ENCODE measurements at places on chromosomes 1 and 21.

DNA sequence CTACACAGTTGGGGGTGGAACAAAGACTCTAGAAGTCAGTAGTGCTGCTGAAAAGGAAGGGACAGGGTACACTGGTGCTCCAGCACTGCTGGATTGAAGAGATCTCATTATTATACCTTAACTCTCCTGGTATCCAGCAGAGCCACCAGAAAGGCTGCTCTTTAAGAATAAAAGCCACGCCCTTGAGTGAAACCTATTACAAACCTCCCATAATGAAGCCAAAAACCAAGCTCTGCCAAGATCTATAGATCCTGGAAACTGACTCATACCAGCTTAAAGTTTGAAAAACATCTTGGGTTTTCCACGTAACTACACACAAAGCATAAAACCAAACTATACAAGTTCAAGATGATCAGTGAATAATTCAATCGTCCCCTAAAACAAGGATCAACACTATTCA lies 38.0 kb downstream of the ADSS2 start:
- H3K27me3 ChIP-seq: no peaks in the 10 kb centered on the region
- H3K4me3 ChIP-seq: no peak overlapping the region
- no peak for DNase-seq
- no peak overlapping the region for H3K27ac ChIP-seq

DNA sequence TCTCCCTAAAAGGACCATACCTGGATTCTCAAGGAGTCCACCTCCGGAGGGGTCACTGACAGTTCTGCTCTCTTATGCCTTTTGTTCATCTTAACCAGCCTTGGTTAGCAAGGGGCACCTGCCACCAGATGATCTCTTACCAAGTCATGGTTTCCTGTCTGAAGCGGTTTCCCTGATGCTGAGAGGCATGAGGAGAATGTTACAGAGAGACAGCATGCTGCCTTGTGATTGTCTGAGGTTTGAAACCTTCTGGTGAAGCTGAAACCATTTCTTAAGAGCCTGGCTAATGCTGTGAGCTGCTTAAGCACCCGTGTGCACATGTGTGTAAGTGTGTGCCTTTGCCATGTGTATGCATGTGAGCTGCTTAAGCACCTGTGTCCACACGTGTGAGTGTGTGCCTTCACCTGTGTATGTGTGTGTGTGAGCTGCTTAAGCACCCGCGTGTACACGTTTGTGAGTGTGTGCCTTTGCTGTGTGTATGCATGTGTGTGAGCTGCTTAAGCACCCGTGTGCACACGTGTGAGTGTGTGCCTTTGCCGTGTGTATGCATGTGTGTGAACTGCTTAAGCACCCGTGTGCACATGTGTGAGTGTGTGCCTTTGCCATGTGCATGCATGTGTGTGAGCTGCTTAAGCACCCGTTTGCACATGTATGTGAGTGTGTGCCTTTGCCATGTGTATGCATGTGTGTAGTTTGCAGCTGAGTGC lies 136.4 kb upstream of the COL6A1 start:
- H3K4me1 ChIP-seq: peaks cover 5% of the 10 kb centered on the region
- peaks cover 4% of the 10 kb centered on the region for H3K36me3 ChIP-seq
- no peak for DNase-seq

DNA sequence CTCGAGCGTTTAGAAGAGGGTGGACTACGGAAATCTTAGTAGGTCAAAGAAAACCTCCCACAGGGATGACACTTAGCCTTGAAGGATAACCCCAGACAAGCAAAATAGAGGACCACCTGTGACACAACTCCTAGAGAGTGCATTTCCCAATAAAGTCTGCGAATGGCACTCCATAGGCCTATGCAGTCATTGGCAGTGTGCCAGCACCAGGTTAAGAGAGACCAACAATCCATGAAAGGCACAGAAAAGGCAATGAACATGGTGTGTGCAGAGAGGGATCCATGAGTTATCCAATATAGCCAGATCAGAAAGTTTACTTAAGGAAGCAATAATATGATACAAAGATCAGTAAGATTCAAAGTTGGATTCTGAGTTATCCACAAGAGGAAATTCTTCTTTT lies 45.2 kb upstream of the FMO2 start:
- DNase-seq: no peak
- no peaks in the 10 kb centered on the region for H3K4me1 ChIP-seq
- peaks cover 9% of the 10 kb centered on the region for H3K27me3 ChIP-seq
- H3K27ac ChIP-seq: no peak overlapping the region
- H3K36me3 ChIP-seq: no peaks in the 10 kb centered on the region

GRCh38 chr1:57678138-57678537 lies 254.3 kb upstream of the DAB1 start:
- DNase-seq: no peak
- H3K27ac ChIP-seq: no peak overlapping the region
- H3K4me1 ChIP-seq: no peaks in the 10 kb centered on the region

DNA sequence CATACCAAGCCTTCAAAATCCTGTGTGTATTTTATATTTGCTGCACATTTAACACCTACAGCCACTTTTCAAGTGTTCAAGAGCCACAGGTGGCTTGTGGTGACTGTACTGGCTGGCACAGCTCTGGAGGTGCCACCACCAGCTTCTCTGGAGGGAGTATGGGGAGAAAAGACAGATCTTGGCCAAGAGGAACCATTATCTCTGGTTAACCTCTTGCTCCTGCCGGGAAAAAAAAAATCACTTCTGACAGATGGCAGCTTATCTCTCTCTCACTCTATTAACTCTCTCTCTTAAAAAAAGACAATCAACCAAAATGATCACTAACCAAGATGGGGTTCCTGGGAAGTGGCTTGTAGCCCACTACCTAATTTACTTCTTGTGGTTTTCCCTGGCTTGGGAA lies 1.2 kb upstream of the RIIAD1 start:
- peaks cover 26% of the 10 kb centered on the region for H3K4me1 ChIP-seq
- H3K4me3 ChIP-seq: no peak overlapping the region
- no peak for DNase-seq
- no peaks in the 10 kb centered on the region for H3K36me3 ChIP-seq

GRCh38 chr1:212782422-212783154 lies 9.0 kb downstream of the NSL1 start:
- no peak overlapping the region for H3K4me3 ChIP-seq
- no peaks in the 10 kb centered on the region for H3K27me3 ChIP-seq
- H3K36me3 ChIP-seq: peaks cover 31% of the 10 kb centered on the region
- no peak for DNase-seq
- H3K4me1 ChIP-seq: no peaks in the 10 kb centered on the region

GRCh38 chr1:24803220-24803619 lies 58.0 kb downstream of the CLIC4 start:
- H3K36me3 ChIP-seq: peaks cover 4% of the 10 kb centered on the region
- no peak for DNase-seq
- no peaks in the 10 kb centered on the region for H3K27me3 ChIP-seq

- DNase-seq: no peak
- H3K27ac ChIP-seq: no peak overlapping the region
- no peak overlapping the region for H3K4me3 ChIP-seq
- H3K36me3 ChIP-seq: no peaks in the 10 kb centered on the region
- peaks cover 24% of the 10 kb centered on the region for H3K27me3 ChIP-seq
These were observed 5.2 kb upstream of the PIGR start for GRCh38 chr1:206951318-206952100.

DNA sequence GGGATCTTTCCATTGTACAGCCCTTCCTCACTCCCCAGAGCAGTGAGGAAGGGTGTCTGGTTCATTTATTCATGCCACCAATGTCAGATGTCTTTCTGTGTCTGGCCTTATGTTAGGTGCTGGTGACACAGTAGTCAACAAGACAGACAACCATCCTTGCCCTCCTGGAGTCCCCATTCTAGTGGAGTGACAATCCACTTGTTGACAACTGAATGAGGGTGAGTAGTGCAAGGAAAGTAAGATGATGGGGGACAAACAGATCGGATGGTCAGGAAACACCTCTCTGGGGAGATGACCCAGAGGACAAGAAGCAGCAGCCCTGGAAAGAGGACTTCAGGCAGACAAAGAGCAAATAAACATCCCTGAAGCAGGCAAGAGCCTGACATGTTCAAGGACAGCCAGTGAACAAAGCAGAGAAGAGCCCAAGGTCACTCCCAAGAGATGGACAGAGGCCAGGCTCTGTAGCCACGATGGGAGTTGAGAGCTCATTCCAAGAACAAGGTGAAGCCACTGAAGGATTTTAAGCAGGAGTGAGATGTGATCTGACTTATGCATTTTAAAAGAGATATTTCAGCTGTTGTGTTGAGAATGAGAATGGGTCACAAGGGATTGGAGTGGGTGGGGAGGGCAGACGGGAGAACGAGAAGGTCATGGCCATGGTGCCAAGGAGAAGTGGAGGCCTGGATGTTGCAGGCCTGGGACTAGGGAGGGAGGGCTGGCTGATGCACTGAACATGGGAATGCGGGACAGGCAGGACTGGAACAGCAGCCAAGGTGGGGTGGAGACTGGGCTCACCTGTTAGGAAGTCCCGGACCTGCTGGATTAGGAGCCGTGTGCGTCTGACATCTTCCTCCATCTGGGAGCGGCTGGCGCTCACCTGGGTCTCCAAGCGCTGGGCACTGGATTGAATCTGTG lies 30.2 kb downstream of the LAMB3 start:
- H3K4me3 ChIP-seq: no peak overlapping the region
- DNase-seq: no peak
- no peak overlapping the region for H3K27ac ChIP-seq

DNA sequence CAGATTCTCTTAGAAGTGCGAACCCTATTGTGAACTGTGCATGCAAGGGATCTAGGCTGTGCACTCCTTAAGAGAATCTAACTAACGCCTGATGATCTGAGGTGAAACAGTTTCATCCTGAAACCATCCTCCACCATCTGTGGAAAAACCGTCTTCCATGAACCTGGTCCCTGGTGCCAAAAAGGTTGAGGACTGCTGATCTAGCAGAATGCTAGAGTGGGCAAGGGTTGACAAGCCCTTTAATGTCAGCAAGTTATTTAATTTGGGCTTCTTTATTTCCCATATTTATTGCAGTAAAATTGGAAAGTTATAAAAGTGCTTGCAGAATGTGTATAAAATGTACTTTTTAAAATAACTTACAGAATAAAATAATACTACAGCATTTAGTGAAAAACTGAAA lies 26.4 kb downstream of the ALG14 start:
- no peak overlapping the region for H3K4me3 ChIP-seq
- no peak overlapping the region for H3K27ac ChIP-seq
- no peaks in the 10 kb centered on the region for H3K36me3 ChIP-seq
- H3K27me3 ChIP-seq: no peaks in the 10 kb centered on the region
- no peak for DNase-seq

- no peaks in the 10 kb centered on the region for H3K27me3 ChIP-seq
- H3K4me1 ChIP-seq: no peaks in the 10 kb centered on the region
- H3K4me3 ChIP-seq: no peak overlapping the region
- H3K27ac ChIP-seq: no peak overlapping the region
- no peak for DNase-seq
These were observed 189.1 kb downstream of the RASAL2 start for GRCh38 chr1:178282949-178283367.

DNA sequence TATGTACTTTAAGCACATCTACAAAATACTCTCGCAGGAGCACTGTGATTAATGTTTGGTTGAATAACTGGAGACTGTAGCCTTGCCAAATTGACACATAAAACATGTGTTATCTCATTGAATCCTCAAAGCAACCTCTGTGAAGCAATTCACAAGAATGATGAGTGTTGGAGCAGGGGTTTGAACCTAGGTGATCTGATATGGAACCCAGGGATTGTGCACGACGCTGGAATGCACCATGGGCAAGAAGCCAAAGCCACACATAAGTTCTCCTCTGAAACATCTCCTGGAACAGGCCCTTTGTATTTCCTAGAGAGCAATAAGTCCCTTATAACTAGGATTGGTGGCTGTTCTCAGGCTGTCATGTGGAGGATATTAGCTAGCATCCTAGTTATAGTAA lies 124.6 kb upstream of the IVNS1ABP start:
- no peaks in the 10 kb centered on the region for H3K27me3 ChIP-seq
- no peak for DNase-seq
- no peak overlapping the region for H3K27ac ChIP-seq
- peaks cover 13% of the 10 kb centered on the region for H3K4me1 ChIP-seq
- peaks cover 3% of the 10 kb centered on the region for H3K36me3 ChIP-seq

All from activated naive CD4-positive, alpha-beta T cell treated with anti-CD3 and anti-CD28 coated beads, Interleukin-2, amount 10 ng/mL, durations not matched to agents 7 days and 5 days (primary cell).